ENCODE measurements at places on chromosomes 7 and 10. TPM values are rescaled to one million over a fixed set of nuclear protein-coding genes. Genes with fewer than 3 reads are reported as not detected.

Gene ICA1
- total RNA-seq: 56.1 TPM

Gene NXPH1
- total RNA-seq: not detected

Gene CALY
- total RNA-seq: not detected

Gene EMX2
- not detected for total RNA-seq

Gene EN2
- not detected for total RNA-seq
